ENCODE measurements at places on chromosomes 13 and 19. TPM values are rescaled to one million over a fixed set of nuclear protein-coding genes. Genes with fewer than 3 reads are reported as not detected.

Gene CALM3
- 425 TPM for polyA plus RNA-seq

Gene CLDND2
- polyA plus RNA-seq: 1.6 TPM

Gene ABHD8
- 8.1 TPM for polyA plus RNA-seq

DNA sequence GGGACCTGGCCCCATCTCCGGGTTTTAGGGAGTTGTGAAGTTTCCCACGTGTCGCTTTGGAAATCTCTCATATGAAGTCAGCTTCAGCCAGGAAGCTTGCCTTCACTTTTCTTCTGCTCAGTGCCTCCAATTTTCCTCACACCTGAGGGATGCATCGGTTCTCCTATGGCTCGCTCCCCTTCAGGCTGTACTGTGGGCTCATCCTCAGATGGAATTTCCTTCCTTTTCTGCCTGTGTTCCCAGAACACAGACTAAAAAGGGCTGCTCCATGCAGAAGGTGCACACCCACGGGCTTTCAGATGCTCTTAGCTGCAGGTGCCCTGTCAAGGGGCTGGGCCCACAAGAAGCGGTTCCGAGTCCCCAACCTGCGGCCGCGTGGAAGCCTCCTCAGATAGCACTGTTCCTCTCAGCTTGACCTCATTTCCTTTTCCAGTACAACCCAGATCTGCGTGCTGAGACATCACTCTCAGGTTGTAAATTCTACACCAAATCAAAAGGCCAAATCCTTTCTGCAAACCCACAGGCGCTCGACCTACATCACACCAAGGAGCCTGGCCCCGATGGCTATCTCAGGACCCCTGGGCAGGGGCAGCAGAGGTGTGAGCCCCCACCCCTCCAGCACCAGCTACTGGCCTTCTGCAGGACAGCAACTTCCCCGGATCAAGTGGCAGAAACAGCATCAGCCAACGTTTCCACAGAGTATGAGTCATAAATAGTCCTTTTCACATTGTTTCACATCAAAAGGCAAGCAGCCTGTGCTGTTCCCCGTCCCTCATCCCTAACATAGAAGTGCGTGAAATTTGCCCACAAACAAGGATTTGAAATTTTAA is 275.9 kb downstream of the ZNF536 start:
- no peak for DNase-seq

GRCh38 chr19:57620673-57621348 is 6.8 kb downstream of the ZNF134 start:
- DNase-seq: no peak
